ENCODE measurements at places on chromosomes 7 and 10.

DNA sequence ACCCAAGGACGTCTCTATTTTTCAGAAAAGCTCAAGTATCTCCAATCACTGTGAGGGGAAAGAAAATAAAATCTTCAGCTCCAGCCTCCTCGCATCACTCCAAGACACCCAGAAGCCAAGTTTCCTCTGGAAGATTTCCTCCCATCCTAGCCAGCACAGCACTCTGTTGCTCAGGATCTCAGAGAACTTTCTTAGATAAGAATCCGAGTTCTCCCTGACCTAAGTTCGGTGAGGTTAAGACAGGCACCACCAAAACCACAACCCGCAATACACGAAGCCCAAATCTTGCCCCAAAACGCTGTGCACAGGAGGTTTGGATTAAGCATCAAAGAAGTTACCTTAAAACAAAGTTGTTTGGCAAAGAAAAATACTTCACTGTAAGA is 4.2 kb downstream of the FAM53B start:
- no peak for DNase-seq

GRCh38 chr10:116440330-116441030 is 12.8 kb downstream of the PNLIPRP3 start:
- no peak for DNase-seq

GRCh38 chr10:78775891-78776290 is 292.9 kb upstream of the ZMIZ1 start:
- DNase-seq, result no peak

- no peak for DNase-seq
Observed at GRCh38 chr10:29317027-29317420, 28.2 kb downstream of the LYZL1 start.

GRCh38 chr10:132448248-132448731 is 51.3 kb downstream of the PWWP2B start:
- no peak for DNase-seq

DNA sequence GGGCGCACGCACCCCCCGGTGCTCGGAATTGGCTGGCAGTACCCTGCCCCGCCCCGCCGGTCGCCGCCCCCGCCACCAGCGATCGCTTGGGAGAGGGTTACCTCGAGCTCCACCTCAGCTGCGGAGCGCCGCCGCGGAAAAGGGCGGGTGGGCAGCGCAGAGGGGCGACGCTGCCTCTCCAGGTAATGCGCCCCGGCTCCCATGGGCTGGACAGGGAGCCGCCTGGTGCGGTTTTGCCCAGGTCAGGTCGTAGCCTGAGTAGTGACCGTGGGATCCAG is 1.3 kb downstream of the PFKFB3 start:
- DNase-seq, result no peak

DNA sequence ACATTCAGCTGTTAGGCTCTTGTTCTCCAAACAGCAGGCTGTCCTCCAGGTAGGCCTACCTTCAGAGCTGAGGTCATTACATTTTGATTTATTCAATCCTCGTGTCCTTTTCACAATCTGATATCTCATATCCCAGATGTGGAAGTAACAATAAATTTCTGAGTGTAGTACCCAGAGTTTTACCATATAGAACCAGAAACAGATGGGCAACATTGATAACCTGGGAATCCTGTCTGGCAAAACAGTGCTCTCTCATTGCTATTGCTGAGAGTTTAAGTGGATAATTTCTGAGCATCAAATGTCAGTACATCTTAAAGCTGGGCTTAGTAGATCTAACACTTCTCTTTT is 1007.8 kb downstream of the REEP3 start:
- no peak for DNase-seq

- no peak for DNase-seq
Observed at GRCh38 chr10:91880310-91880709, 29.0 kb downstream of the FGFBP3 start.

DNA sequence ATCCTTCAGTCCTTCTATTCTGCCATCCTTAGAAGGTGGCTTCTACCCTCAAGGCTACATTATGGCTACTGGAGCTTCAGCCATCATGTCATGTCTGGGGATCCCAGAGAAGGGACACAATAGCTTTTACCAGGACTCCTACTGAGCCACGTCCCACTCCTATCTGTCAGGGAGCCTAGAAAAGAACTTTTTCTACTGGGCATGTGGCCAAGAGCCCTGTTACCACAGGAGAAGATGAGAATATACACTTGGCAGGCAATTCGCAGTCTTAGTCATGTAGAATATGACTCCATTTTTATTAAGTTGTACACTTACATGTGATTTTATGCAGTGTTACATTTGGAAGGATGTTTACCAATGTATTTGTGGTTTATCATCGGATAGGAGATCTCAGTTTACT is 64.6 kb upstream of the KCNMA1 start:
- DNase-seq, result no peak
